ENCODE measurements at places on chromosomes 4 and X. TPM values are rescaled to one million over a fixed set of nuclear protein-coding genes. Genes with fewer than 3 reads are reported as not detected.

GRCh38 chr4:8792491-8792890, 79.1 kb downstream of the HMX1 start:
- no peak for DNase-seq

DNA sequence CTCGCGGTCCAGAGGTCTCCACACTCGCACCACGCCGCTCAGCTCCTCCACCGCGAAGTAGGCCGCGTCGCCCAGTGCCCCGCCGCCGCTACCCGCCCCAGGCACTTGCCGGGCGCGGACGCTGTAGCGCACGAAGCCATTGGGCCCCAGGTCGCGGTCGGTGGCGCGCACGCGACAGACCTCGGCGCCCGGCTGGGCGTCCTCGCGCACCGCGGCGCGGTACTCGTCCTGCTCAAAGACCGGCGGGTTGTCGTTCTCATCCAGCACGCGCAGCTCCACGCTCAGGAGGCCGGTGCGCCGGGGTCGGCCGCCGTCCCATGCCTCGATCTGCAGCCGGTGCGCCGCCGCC, 1.4 kb downstream of the DCHS2 start:
- no peak for DNase-seq

DNA sequence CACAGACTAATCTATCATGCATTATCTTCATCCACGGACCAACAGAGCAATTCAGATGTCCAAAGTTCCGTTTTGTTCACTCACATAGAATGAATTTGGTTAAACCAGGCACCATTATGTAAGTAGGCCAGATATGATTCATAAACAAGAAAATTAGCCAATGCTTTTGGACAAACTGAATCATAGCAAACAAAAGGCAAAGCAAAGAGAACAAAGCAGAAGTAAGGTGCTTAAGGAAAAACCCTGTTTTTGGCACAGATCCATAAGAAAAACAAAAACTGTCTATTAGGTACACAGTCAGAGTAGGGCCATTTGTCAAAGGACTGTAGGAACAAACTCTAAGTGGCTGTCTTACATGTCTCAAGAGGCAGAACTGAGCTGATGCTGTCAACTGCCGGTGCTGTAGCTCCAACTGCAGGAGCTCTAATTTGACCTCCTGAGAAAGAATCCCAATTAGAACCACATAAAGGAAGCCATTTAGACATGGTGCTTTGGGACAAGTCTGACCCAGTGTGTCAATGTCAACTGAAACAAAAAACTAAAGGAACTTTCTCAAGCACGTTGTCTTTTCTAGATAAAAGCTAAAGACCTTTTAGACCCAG, 146.7 kb downstream of the COL25A1 start:
- DNase-seq: no peak

DNA sequence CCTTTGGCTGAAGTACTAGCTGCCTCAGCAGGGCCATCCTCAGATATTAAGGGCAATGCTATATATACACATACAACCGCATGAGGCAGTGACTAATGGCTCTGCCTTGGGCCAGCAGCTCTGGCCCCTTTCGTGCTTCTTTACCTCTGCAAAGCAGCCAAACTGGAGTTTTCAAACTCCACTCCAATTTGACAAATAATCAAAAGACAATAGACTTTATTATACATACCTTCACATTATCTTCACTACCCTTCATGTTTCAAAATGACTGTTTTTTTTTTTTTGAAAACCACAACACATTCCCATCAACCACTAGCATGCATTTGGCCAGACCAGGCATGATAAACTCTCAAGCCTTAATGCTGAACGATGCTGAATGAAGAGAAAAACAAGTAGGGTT, 187.7 kb downstream of the ENOX2 start:
- no peak for DNase-seq

GRCh38 chr4:86334020-86334750, 25.7 kb downstream of the MAPK10 start:
- no peak for DNase-seq

DNA sequence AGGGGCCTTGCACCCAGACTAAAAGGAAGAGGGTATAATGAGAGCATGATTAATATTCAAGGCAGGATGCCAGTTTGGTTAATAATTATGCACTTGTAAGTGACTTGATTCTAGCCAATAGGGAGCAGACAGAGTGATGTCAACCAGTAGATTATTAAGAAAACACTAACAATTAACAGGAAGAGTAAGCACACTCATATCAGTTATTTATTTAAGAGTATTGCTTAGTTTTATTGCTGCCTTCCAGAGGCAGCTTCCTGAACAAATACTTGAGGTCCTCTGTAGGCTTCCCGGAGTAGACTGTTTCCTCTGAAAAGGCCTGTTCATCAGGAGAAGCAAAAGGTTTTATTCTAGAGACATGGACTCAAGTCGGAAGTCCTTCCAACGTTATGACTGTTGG, 129.1 kb upstream of the AFF2 start:
- DNase-seq: no peak

- no peak for DNase-seq
Observed at GRCh38 chr4:181566490-181566889, 676.7 kb upstream of the TENM3 start.

The MAGEB10 gene
- not detected for total RNA-seq

- no peak for DNase-seq
Observed at GRCh38 chr4:123632693-123633030, 236.1 kb downstream of the SPRY1 start.

The IBSP gene
- total RNA-seq: not detected
